Tibial nerve (tissue), 4 donors: ENCODE measurements at places on chromosomes 13 and 19. TPM values are rescaled to one million over a fixed set of nuclear protein-coding genes. Genes with fewer than 3 reads are reported as not detected.
A peak's percentile ranks its signal among the peaks of the same experiment; 100 is the strongest.

The ZBTB32 gene
- total RNA-seq, result not detected

The PNKP gene
- total RNA-seq, result 52.7 TPM

The SLITRK5 gene
- 5.9 TPM for total RNA-seq

The TNFSF13B gene
- total RNA-seq, result 2.1 TPM

DNA sequence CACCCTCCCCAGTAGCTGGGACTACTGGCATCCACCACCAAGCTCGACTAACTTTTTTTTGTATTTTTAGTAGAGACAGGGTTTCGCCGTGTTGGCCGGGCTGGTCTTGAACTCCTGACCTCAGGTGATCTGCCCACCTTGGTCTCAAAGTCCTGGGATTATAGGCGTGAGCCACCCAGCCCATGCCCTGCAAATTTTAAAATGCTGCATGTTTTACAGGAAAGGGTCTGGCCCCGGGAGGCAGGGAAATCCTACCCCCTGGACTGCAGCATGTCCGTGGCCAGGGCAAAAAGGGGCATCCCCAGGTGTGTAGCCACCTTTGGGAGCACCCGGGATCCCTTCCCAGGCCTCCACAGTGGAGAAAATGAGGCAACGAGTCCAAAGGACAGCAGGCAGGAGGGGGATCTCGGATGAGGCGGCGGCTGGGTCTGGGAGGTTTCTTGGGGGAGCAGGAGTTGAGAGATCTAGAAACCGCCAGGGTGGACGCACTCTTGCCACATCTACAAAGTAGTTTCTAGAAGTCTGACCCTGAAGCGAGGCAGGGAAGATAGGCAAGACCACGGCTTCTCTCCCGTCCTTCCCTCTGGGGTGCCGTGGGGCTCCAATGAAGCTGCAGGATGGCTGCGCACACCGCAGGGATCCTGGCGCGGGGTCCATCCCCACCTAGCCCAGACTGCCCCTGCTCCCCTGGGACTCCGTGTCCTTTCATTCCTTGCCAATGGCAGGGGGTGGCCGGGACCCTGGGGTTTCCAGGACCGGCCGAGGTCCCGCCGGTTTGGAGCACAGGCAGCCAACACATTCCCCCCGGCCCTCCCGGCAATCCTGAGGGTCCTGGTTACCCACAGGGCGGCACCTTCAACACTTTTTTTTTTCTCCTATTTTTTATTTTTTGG lies 21.3 kb upstream of the ZBTB7A start:
- no peak for DNase-seq

- peak; percentile 80 for DNase-seq
Measured at GRCh38 chr19:12985049-12985776, 10.1 kb upstream of the NFIX start.

DNA sequence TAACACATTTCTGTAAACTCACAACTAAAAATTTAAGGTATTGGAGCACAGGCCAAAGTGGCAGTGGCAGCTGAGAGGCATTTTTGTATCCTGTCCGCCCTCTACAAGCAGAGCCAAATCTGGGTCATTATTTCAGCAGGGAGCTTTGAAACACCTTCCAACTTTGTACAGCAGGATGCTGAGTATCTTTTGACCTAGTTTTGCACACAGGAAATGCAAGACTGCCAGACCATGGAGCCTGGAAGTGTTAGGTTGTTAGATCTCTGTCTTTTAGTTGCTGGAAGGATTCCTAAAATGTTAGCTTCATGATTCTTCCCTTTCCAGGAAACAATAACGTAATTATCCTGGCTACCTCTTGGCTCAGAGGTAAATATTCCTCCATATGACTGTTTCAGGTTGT lies 148.6 kb upstream of the ATXN8OS start:
- DNase-seq, result no peak

GRCh38 chr19:20182222-20182785 lies 15.3 kb downstream of the ZNF486 start:
- DNase-seq, result no peak

GRCh38 chr19:35249848-35250711 lies 1.3 kb downstream of the LSR start:
- DNase-seq, result no peak

DNA sequence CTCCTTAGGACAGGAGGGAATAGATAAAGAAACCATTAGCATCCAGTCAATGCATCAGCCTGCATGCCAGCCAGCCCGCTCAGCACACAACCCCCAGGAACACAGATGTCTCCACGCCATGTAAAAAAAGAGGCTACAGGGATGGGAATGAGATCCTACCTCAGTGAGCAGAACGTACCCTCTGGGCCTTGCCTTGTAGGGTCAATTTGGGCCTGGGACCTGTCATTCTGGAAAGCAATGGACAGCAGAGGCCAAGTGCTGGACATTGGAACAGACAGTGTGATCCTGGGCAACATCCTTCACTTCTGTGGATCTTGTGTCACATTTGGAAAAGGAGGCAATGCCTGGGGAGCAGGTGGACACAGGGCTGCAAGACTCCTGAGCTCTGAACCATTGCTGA lies 26.0 kb downstream of the VSTM2B start:
- DNase-seq, result no peak

DNA sequence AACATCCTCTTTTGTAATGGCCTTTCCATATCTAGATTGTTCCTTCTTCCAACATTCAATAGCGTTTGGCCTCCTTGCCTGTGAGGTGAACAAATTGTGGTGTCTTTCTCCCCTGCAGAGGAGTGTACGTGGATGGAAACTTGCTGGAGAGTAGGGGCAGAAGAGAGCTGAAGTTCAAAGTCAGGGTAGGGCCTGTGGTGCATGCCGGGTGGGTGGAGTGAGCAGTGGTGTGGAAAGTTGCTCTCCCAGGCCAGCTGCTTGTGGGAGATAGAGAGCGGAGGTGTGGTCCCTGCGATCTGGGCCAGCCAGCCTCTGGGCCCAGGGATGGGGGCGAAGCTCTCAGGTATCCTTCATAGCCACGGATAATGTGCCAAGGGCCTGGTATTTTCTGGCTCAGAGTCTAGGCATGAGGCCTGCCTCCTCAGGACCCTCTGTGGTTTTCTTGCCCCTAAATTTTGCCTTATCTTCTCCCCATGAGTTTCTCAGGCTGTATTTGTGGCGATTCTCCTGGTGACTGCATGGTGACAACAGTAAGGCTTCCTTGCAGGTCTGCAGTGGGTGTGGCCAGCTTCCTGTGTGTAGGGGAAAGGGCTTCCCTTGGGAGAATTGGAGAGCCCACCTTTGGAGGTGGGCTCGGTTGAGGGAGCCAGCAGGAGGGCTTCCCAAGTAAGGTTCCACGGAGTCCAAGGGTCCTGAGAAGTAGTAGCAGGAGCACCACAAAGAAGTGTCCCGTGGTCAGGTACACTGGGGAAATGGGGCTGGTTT lies 6.7 kb downstream of the RGCC start:
- DNase-seq, result no peak

- DNase-seq, result no peak
Measured at GRCh38 chr19:44539236-44539826, 9.9 kb upstream of the CEACAM20 start.

- no peak for DNase-seq
Measured at GRCh38 chr13:45909673-45910072, 58.1 kb upstream of the SIAH3 start.

- no peak for DNase-seq
Measured at GRCh38 chr19:29880498-29881081, 61.4 kb upstream of the URI1 start.

DNA sequence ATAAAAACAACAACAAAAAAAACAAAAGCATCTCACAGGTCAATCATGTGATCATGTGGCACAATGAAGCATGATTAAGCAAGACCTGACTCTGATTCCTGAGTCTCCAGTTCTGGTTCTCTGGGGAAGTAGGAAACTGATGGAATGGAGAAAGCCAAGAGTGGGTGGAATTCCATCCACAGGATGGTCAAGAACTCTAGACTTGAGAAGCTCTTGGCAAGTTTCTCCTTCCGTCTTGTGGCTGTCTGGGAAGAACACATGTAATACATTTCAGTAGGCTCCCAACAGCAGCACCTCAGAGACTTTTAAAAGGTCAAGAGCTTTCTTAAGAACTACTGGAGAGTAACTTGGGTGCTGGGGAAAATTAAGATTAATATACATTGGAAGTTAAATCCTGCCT lies 78.6 kb upstream of the TSHZ3 start:
- DNase-seq, result no peak

DNA sequence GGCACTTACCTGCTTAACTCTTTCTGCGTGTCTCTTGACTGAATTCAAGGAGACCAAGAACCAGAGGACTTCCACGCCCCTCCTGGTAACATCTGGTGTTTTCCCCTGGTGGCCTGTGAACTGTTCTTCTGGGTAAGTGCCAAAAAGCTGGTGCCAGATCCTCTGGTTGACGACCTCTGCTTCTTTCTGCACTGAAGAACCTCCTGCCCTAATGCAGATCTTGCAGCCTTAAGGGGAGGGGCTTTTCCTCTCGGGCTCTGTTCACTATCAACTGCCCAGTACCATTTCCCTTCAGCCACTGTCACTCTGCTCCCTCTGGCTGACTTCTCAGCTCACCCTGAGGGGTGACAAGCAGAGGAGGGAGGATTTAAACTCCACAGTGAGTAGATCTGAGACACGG lies 6.1 kb upstream of the ERVV-1 start:
- no peak for DNase-seq

DNA sequence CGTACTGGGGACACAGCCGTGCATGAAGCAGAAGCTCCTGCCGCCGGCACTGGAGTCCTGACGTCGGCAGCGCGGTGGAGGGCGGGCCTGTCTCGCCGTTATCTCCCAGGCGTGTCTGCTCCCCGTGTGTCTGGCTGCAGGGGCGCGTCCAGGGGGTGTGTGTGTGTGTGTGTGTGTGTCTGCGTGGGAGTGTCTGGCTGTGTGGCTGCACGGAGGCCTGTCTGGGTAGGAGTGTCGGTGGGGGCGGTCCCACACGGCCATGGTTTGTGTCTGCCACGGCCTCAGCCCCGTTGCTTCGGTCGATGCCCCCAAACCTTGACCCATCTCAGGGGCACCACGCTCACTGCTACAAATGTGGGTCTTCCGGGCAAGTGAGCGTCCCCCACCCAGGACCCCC lies 18.3 kb downstream of the ARID3A start:
- no peak for DNase-seq
